ENCODE measurements at places on chromosomes 2 and 18.

GRCh38 chr2:239790721-239791120 lies 234.4 kb downstream of the NDUFA10 start:
- no peak for DNase-seq

GRCh38 chr2:210654091-210654490 lies 97.7 kb downstream of the CPS1 start:
- no peak for DNase-seq

DNA sequence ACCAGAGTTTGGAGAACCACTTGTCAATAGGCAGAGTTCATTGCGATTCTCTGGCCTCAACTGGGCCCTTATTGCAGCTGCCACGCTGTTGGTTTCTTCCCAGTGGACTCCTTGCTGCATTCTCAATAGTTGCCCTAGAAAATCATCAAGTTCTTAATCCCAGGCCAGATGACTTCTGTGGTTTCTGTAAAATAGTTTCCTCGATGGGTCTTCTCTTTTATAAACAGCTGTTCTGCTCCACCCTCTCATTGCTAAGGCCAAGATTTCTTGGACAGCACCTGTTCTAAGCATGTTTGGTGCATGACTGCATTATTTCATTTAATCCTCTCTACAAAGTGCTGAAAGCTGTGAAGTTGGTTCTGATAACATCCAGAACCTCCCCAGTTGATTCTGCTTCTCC lies 131.0 kb downstream of the BCL2L11 start:
- no peak for DNase-seq

- DNase-seq = peak; percentile 62
These were observed 11.3 kb downstream of the MC5R start for GRCh38 chr18:13835202-13835601.

DNA sequence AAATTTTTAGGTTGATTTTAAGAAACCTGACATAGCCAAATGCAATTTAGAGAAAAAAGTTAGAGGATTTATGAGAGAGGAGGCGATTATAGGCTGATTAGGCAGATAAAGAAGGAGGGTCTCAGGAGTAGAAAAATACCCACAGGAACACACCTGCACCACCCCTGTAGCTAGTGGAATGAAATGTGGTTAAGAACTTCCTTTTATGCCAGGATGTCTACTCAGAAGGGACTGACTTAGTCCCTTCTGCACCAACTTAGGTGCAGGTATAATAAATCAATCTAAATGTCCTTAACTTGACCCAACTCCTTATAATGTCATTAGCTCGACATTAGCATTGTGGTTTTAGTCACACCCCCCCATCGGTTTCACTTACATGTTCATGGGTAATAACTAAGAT lies 1274.5 kb upstream of the TMEFF2 start:
- DNase-seq = no peak

GRCh38 chr2:143730155-143730952 lies 601.1 kb downstream of the ARHGAP15 start:
- no peak for DNase-seq

- DNase-seq = no peak
These were observed 166.6 kb downstream of the ACTR3 start for GRCh38 chr2:114056294-114057143.

DNA sequence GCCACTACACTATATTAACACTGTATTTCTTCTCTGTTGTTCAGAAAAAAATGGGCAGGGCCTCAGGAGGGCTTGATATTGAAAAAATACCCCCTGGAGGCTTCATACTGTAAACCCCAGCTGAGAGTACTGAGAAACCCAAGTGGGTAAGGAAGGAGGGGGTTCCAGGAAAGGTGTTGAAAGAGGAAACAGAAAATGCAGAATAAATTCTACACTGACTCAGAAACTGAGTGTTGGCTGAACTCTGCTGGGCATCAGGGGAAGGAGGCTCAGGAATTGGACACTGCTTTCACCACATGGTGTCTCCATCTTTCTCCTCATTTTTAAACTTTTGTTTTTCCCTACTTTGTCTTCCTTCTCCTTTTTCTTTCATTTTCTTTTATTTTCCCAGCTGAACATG lies 253.7 kb downstream of the DYM start:
- no peak for DNase-seq

GRCh38 chr18:26103579-26103978 lies 13.2 kb upstream of the SS18 start:
- peak; percentile 87 for DNase-seq

GRCh38 chr18:55510809-55511208 lies 77.2 kb downstream of the TCF4 start:
- DNase-seq = no peak

GRCh38 chr2:239630618-239631286 lies 229.9 kb upstream of the HDAC4 start:
- DNase-seq = no peak

DNA sequence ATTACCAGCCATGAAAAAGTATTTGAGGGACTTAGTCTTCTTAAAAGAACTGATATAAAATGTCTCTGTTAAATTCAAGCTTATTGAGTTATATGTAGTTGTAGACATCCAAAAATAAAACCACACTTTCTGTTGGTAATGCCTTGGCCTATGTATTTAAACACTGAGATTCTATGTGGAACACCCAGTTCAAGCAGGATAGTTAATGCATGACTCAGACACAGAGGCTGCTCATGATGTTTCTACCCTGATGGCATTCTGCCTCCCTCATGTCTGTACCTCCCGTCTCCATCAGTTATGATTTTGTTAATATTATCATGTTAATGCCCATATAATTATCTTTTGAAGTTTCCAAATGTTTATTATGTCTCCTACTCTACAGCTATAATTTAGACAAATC lies 164.5 kb downstream of the XIRP2 start:
- DNase-seq = no peak

GRCh38 chr2:179057737-179058136 lies 7.8 kb upstream of the CCDC141 start:
- no peak for DNase-seq

DNA sequence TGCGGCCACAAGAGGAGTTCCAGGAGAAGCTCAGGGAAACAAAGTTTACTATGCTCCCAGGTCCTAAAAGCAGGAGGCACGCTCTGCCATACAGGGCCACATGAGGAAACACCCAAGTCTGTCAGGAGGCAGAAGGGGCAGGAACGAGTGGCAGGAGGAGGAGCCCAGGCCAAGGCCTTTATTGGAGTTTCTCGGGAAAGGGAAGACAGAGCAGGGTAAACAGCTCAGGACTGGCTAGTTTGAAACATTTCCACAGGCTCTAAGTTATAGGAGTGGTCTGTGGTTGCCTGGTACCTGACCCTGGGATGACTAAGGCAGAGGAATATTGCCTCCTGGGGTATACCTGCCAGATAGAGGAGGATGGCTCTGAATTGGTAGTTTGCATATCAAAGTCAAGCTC lies 3.7 kb upstream of the ZNF638 start:
- peak; percentile 81 for DNase-seq

- DNase-seq = no peak
These were observed 21.6 kb downstream of the ASAP2 start for GRCh38 chr2:9228088-9228751.

DNA sequence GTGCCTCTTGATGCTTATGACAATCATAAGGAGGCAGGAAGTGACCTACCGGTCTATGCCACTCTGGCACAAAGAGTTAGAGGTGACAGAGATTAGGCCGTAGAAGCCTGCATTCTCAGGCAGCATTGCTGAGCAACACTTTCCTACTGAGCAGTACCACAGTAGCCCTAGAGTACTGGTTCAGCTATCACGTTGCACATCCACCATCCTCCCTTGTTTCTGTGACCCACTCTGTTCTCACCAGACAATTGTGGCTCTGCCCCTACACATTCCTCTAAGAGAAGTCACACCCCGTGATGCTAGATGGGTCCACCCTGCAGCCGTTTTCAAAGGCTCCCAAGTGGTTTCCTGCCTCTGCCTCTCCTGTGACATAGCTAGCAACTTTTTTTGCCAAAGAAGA lies 22.6 kb upstream of the SUCLG1 start:
- no peak for DNase-seq

DNA sequence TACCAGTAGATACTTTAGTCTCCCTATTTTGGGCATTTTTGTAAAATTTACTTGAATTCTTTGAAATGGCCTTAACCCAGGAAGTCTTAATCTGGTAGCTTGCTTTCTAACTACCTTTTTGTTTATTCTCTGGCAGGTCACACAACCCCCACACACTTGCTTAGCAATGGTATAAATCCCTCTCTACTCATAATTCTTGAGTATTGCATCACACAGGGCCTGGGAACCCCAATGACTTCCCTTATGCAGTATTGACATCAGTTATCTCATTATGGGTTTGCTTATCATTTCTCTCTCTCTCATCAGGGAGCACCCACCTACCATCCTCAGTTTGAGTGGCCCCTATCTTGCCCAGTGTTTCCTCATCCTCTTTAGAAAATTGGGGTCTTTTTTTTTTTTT lies 207.1 kb downstream of the KCNS3 start:
- DNase-seq = no peak

DNA sequence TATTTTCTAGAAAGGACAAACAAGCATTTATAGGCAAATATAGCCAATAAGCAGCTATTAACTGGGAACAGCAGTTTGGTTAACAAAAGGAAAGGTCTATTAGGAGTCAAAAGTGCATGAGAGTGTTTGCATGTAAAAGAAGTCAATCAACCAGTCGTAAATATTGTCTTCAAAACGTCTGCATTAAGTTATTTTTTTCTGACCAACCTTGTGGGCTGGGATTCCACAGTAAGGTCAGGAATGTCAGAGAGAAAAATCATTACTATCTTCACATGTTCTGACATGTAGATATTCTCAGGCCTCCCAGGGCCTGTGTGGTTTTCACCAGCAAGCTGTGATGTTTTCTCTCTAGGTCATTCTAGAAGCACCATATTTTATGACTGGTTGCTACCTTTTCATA lies 922.5 kb downstream of the SUCLG1 start:
- DNase-seq = no peak

DNA sequence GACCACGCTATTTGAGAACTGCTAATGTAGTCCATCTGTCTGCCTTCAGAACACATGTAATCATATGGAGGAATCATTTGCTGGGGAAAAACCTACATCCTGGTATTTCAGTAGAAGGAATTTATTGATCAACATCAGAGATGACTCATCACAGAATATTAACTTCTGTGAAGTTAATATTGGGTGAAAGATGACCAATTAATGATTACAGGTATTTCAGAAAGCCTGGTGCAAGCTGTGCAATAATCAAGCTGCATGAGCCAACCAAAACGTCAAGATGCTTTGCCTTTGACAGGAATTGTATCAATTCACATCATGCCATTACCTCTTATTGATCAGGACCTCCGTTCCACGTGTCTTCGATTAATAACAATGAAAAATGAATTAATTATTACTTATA lies 9.4 kb upstream of the SPATS2L start:
- DNase-seq = no peak

- DNase-seq = peak; percentile 28
These were observed 74.9 kb downstream of the ACKR3 start for GRCh38 chr2:236644502-236644911.

- DNase-seq = no peak
These were observed 97.1 kb upstream of the HS6ST1 start for GRCh38 chr2:128415779-128416061.

DNA sequence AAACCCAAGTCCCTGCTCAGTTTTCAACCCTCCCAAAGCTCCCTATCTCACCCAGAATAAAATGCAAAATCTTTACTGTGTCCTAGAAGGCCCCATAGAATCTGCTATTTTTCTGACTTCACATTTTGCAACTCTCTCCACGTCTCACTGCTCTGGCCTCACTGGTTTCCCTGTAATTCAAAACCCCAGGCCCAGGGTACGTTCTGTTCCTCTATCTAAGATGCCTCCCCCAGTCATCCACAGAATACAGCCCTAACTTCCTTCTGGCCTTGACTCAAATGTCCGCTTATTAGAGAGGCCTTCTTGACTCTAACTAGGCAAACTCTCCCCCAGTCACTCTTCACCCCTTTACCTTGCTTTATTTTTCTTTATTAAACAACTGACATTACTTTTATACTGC lies 42.0 kb downstream of the FAM161A start:
- DNase-seq = no peak

- peak; percentile 64 for DNase-seq
These were observed 214.2 kb downstream of the PTGR3 start for GRCh38 chr18:74994502-74995418.

DNA sequence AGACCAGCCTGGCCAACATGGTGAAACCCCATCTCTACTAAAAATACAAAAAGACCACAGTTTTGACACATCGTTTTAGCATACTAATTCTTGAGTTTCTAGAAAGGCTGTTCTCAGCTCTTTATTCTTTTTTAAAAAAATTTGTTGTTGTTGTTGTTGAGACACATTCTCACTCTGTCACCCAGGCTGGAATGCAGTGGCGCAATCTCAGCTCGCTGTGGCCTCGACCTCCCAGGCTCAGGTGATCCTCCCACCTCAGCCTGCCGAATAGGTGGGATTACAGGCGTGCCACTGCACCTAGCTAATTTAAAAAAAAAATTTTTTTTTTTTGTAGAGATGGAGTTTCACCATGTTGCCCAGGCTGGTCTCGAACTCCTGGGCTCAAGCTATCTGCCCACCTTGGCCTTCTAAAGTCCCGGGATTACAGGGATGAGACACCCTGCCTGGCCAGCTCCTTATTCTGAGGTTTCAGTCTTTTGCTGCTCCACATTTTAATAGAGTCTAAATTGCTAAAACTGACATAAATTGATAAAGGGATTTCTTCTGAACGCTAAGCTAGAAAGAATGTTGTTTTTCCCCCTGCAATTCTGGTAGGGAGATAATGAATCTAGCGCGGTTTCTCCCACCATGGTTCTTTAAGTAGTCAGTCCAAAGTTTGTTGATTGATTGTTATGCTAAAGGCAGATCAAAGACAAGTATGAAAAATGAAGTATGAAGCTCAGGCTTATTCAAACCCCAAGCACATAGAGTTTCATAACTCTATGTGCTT lies 32.6 kb upstream of the CABLES1 start:
- DNase-seq = no peak

GRCh38 chr2:10252661-10253060 lies 50.0 kb upstream of the HPCAL1 start:
- no peak for DNase-seq

GRCh38 chr2:28698545-28698944 lies 53.1 kb upstream of the PPP1CB start:
- DNase-seq = no peak

- no peak for DNase-seq
These were observed 483.5 kb upstream of the SALL3 start for GRCh38 chr18:78496079-78496478.

Measured in endodermal cell (in vitro differentiated cells).